ENCODE measurements at places on chromosomes 12 and 14.
A peak's percentile ranks its signal among the peaks of the same experiment; 100 is the strongest.

DNA sequence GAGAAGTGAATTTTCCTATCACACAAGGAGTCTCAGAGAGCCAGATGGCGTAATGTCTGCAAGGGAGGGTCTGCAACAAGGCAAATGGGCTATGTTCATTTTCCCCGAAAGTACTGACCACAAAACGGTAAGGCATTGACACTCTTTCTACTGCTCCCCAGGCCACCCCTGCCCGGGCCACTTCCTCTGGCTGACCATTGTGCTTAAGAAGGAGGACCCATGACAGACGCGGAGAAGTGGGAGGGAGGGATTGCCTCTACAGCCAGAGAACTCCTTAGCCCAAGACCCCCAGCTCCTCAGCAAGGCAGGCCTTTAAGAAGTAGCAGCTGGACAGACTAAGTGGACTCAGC lies 1.2 kb downstream of the NCKAP5L start:
- no peak for DNase-seq

GRCh38 chr12:6852651-6853354 lies 853 bp downstream of the USP5 start:
- DNase-seq: peak; percentile 66

DNA sequence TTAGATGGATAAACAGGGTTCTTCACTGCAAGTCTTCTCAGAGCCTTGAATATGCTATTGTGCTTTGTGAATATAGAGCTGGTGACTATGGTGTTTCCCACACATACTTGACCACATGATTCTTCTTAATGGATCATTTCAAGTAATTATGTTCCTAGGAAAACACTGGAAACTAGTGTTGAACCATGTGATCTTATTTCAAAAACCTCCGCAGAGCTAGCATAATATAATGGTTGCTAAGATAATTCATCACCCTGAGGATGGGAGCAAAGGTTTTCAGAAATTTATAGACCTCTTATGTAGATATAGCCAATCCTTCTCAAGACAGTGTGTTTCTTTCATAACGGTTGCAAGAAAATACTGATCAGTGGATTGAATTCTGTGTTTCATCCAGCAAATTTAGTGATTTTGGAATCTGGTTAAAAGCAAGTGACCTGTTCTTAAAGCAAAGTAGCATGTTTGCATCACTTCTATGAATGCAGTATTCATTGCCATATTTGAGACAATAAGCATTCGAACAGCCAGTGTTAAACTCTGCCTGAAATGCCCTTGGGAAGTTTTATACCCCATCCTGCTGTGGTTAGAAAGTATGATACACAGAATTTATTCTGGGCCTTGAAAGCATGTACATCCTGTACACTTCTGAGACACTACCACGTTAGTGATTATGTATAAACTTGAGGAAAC lies 341.0 kb upstream of the E2F7 start:
- DNase-seq: no peak

- peak; percentile 3 for DNase-seq
These were observed 462.8 kb downstream of the GXYLT1 start for GRCh38 chr12:41681898-41682297.

- DNase-seq: peak; percentile 63
These were observed 11.7 kb upstream of the INF2 start for GRCh38 chr14:104677512-104678332.

DNA sequence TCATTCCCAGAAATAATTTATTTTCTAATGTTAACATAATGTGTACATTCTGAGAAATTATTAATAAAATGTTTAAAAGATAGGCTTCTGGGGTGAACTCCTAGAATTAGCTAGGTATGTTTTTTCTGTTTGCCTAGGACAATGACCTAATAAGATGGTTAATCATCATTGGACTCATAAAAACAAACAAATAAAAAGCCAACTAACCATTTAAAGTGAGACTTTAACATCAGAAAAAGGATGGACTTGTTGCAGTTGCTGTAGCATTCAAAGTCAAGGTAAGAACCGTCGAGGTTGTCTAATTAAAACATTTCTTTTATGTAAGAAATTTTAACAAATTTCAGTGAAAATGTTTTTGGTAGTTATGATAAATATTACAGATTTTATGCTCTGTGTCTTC lies at the start of gene SLCO1B3:
TSS of gene SLCO1B3 (plus strand) at position 219 of the 400 bp plus-strand sequence. CDS start 5,034 bp downstream, outside the sequence.
- no peak for DNase-seq

DNA sequence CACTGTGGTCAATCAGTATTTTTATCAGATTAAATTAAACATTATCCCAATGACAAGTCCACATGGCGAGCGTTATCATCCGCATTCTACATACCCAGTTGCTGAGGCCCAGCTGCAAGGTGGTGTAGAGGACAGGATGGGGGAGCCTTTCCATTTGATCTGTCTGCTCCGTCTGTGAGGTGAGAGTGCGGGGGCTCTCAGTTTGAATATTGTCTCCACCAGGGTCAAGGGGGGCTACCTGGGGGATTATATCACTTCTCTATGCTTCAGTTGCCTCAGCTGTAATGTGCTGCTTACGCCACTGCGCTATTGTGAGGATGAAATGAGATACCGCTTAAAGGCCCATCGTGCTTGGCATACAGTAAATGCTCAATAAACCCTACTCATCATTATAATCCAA lies 1106.0 kb downstream of the BCL11B start:
- DNase-seq: no peak

- DNase-seq: no peak
These were observed 60.5 kb downstream of the FBXW8 start for GRCh38 chr12:116971222-116971621.

GRCh38 chr12:124774054-124774461 lies 89.6 kb downstream of the SCARB1 start:
- DNase-seq: no peak

GRCh38 chr14:72528059-72528862 lies 365.6 kb downstream of the DPF3 start:
- no peak for DNase-seq

DNA sequence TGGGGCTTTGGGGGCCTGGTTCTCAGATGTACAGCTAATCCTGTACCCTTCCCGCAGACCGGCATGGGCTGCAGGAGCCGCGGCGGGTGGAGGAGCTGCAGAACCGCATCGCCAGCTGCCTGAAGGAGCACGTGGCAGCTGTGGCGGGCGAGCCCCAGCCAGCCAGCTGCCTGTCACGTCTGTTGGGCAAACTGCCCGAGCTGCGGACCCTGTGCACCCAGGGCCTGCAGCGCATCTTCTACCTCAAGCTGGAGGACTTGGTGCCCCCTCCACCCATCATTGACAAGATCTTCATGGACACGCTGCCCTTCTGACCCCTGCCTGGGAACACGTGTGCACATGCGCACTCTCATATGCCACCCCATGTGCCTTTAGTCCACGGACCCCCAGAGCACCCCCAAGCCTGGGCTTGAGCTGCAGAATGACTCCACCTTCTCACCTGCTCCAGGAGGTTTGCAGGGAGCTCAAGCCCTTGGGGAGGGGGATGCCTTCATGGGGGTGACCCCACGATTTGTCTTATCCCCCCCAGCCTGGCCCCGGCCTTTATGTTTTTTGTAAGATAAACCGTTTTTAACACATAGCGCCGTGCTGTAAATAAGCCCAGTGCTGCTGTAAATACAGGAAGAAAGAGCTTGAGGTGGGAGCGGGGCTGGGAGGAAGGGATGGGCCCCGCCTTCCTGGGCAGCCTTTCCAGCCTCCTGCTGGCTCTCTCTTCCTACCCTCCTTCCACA lies 7.6 kb downstream of the NR4A1 start:
- DNase-seq: no peak

DNA sequence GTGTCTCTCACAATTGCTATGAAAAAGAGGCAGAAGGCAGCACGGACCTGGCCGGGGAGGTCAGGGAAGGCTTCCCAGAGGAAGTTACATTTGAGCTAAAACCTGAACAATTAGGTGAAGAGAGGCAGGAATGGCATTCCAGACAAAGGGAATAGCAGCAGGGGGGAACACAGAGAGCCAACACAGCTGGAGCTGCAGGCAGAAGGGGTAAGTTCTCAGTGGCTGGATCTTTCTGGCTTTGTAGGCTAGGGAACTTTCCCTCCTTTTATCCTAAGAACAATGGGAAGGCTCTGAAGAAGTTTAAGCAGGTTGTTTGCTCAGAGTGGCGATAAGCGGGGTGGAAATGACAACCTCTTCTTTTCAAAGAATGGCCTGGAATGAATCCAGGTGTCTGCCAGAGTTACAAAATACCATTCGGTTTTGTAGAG lies 100.0 kb downstream of the PRIMA1 start:
- no peak for DNase-seq

DNA sequence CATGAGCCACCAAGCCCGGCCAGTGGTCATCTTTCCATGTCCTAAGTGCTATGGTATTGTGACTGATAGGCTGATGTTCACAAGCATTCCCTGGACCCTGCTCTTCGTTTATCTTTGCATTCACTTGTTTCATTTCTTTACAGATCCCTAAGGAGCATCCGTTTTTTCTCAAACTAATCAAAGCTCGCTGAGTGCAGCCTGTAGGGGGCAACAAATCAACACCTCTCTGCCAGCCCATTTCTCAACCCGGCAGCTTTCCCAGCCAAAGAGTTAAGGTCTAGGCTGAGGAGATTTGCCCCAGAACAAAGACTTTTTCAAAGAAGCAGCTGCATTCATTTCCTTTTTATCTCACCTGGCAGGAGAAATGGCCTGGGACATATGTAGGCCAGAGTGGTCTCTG lies 12.1 kb downstream of the SIRT4 start:
- peak; percentile 24 for DNase-seq

GRCh38 chr14:23728791-23729190 lies 92.6 kb downstream of the DHRS2 start:
- no peak for DNase-seq

DNA sequence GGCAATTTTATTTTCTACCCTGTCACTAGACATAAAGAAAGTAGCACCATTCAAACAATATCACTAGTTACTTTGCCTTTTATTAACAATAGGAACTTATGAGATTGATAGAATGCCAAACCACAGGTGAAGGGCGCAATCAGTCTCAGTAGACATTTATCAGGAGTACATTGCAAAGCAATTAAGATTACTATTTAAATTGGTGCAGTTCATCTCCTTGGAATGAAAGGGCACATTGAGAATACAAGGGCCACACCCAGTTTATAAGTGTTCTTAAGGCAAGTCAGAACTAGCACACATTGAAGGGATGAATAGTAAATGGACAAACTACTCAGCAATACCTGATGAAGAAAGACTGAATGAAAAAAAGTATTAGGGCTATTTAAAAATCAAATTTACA lies 601.4 kb downstream of the C12orf50 start:
- DNase-seq: no peak

Data from lung microvascular endothelial cell (primary cell).